ENCODE measurements at places on chromosomes 16 and 17.
A peak's percentile ranks its signal among the peaks of the same experiment; 100 is the strongest.

- peak; percentile 77 for DNase-seq
Observed at GRCh38 chr17:60077672-60078519, 825 bp downstream of the HEATR6 start.

- DNase-seq = no peak
Observed at GRCh38 chr17:40556884-40557414, 8.3 kb downstream of the CCR7 start.

DNA sequence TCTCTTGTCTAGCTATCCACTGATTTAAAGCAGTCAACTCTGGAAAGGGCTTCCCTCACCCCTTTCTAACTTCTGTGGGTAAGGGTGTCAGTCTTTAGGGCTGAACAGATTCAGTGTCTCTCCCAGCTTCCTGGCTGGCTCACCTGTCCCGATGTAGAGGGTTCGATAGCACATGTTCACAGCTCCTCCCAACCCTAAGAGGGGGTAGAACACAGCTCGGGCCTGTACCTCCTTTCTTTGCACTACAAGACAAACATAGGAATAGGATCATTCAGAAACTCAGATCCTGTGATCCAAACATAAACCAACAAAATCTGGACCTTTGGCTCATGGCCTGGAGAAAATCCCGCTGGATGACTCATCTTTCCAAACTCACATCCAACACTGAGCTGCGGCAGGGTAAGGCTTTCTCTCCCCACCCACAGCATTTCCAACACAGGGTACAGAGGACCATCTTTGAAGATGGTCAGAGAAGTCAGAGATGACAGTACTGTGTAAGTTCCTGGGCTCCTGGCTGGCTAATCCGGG is 5.8 kb upstream of the DHRS13 start:
- DNase-seq = no peak

DNA sequence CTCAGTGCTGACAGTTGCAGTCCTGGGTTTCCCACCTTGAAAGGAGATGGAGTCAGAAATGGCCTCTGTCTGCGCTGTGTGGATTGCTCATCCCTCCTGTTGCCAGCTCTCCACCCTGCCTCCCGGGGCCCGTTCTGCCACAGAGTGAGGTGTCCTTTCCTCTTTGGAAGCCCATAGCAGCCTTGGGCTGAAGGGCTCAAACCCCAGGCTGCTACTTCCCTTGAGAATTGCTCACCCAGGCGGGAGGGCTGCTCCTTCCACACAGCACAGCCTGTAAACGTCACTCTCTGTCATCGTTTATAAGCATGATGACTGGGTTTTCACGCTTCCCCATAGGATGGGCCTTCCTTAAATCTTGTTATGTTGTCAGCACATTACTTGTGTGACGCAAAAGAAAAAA is 62.7 kb downstream of the FOXK2 start:
- DNase-seq = no peak

DNA sequence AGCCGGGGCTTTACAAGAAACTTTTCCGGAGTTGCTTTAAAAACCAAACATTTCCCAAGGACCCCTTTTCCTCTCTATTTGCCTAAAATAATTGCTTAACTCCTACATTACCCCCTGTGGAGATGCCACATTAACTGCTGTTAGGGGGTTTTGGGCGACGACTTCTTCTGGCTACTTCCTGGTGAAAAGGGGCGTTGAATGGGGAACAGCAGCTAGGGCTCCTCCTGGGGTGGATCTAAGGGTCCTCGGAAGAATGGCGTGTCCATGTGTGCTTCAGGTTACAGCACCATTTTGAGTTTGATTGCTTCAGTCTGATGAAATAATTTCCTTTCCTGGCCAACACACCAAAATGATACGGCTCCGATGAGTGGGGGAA is 22.0 kb downstream of the ABCC1 start:
- DNase-seq = no peak

- DNase-seq = peak; percentile 85
Observed at GRCh38 chr16:89037261-89038152, 56.1 kb upstream of the ACSF3 start.

GRCh38 chr17:39920218-39921210 is 2.1 kb upstream of the GSDMB start:
- DNase-seq = no peak

GRCh38 chr16:57529391-57530103 is 6.8 kb downstream of the CCDC102A start:
- DNase-seq = no peak

GRCh38 chr17:30230596-30231125 is 4.8 kb downstream of the SLC6A4 start:
- no peak for DNase-seq

- peak; percentile 72 for DNase-seq
Observed at GRCh38 chr17:58364270-58364942, 12.4 kb upstream of the SUPT4H1 start.

DNA sequence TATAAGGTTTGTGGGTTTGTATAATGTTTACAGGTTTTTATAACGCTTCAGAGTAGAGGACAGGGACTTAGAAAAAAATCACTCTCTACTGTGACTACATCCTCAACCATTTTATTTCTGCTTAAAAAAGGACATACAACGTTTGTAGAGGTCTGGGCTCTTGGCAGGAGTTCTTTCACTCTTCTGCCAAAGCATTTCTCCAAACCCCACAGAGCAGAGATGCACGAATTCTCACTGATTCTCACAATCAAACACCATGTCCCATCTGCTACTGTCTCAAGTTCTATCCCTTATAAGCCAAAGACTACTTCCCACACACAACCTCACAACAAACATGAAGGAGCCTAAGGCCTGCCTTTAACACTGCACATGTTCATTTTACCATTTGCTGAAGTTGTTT is 7.0 kb upstream of the ANKFY1 start:
- DNase-seq = no peak

- no peak for DNase-seq
Observed at GRCh38 chr17:81939218-81939617, 2.1 kb upstream of the PYCR1 start.

DNA sequence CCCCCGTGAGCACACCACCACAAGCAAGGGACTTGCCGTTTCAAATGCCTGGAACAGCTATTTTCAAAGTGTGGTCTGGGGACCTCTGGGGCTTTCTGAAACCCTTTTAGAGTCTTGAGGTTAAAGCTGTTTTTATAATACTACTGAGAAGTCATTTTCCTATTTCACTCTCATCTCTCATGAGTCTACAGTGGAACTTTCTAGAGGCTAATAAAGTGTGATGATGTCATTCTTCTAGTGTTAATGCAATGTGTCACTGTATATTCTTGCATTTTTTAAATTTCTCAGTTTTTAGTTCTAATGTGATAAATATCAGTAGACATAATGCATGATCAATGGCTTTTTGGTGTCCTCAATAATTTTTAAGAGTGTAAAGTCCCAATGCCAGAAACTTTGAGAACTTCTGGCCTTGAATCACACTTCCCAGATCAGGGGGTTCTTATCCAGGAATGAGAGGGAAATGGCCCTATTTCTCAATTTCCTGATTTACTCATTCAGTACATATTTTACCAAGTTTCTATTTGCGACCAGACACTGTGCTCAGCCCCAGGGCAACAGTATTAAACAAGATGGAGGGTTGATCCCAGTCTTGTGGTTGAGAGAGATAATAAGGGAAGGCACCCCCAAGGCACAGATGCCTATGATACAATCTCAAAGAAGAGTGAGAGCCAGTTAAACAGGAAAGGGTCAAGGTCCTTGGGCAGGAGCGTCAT is 444.0 kb downstream of the HS3ST3B1 start:
- DNase-seq = no peak

DNA sequence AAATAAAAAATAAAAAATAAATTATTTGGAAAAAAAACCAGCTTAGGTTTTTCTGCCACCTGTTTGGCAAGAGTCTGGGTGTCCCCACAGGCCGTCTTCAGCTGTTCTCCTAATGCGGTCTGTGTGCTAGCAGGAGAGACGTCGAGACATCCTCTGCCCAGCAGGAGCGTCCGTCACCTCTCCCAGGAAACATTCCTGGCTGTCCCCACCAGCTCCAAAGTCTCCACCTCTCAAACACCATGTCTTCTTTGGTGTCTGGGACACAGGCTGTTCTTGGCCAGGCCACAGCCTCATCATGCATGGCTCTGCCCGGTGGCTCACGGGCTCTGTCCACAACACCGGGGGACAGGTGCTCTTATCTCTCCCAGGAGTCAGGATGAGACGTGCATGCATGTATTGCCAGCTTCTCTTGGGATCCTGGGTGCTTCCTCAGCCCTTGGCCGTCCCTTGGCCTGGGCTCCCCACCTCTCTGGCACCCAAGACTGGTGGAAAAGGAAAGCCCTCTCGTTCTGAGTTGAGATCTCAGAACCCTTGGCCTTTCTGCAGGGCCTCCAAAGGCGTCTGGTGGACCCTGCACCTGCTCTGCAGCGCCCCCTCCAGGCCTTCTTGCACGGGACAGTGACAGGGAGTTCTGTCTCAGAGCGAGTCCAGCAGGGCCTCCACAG is 84.9 kb upstream of the CBX4 start:
- peak; percentile 95 for DNase-seq

DNA sequence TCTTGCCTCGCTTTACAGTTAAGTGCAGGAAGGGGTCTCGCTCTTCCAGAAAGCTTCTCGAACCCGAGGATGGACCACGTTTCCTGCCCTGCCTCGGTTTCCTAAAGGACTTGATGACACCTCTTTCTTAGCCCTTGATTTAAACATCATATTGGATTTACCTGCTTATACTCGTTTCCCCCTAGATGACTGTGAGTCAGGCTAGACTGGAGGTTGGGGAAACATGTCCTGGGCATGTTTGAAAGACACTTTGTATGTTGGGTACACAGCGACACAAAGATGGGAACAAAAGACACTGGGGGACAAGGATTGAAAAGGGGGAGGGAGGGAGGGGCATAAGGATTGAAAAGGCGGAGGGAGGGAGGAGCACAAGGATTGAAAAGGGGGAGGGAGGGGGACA is 30.0 kb downstream of the SDK2 start:
- DNase-seq = no peak

- DNase-seq = no peak
Observed at GRCh38 chr17:4176808-4177472, 33.9 kb downstream of the CYB5D2 start.

- DNase-seq = peak; percentile 51
Observed at GRCh38 chr16:14600164-14600563, 29.9 kb downstream of the PARN start.

GRCh38 chr16:54158986-54159385 is 127.6 kb downstream of the IRX3 start:
- DNase-seq = no peak

DNA sequence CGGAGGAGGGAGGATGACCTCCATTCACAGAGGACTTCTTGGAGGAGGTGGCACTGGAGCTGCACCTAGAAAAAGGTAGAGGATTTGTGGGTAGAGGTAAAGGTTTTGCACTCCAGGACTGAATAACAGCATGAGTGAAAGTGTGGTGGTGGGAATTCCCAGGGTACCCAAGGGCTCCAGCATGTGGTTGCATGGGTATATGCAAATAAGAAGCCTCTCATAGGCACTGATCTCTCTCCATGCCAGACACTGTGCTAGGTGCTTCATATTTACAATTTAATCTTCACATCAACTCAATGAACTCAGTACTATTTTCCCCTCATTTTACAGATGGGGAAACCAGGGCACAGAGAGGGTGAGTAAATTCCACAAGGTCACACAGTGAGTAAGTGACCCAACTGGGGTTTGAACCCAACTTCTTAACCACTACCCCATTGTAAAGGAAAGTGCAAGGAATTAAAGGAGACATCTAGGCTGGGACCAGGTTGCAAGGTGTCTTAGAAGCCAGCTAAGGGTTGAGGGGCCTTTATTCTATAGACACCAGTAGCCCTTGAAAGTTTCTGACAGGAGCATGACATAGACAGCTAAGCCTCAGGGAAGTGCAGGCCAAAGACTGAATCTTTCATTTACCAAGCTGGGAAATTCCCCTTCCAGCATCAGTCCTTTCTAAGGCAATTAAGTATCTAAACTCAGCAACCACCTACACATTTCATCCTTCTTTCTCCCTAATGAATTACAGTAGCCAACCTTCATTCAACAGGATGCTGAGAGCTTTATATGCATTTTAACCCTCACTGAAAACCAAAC is 21.3 kb downstream of the SCNN1B start:
- no peak for DNase-seq

- DNase-seq = no peak
Observed at GRCh38 chr16:77435272-77435820, 512 bp upstream of the ADAMTS18 start.

DNA sequence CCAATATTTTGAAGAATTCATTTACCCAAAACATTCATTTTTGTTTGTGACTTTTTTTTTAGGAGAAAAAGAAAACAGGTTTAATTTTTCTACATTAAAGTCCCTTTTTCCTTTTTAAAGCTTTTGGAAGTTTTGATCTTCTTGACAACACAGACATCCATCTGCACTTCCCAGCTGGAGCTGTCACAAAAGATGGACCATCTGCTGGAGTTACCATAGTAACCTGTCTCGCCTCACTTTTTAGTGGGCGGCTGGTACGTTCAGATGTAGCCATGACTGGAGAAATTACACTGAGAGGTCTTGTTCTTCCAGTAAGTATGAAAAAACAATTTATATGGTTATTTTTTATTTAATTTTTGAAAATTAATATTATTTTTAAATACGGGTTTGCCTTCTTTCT is 37.2 kb downstream of the SIAH1 start:
- DNase-seq = no peak

DNA sequence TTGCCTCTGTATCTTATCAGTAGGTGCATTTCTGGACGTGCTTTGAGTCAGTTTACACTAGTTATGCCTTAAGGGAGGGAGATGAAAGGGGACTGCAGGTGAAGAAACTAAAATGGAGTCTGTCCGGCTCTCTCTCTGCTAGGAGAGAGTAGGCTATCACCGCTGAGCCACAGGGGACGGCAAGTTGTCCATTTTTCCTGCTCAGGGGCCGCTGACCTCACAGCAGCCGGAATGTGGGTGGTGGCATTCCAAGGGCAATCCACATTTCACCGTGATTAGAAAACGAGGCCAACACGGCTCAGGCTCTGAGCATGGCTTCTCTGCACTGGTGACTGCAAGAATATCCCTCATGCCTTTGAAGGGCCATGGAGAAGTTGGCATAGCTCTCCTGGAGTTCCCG is 19.0 kb upstream of the KLHDC4 start:
- no peak for DNase-seq

GRCh38 chr17:61247439-61247838 is 152.2 kb upstream of the TBX2 start:
- no peak for DNase-seq

Measured in hematopoietic multipotent progenitor cell treated with erythropoietin and hydrocortisone succinate and interleukin-3 and kit ligand, for 6 days (in vitro differentiated cells).